CD4-positive, alpha-beta memory T cell (primary cell): ENCODE measurements at places on chromosomes 12 and 14.

DNA sequence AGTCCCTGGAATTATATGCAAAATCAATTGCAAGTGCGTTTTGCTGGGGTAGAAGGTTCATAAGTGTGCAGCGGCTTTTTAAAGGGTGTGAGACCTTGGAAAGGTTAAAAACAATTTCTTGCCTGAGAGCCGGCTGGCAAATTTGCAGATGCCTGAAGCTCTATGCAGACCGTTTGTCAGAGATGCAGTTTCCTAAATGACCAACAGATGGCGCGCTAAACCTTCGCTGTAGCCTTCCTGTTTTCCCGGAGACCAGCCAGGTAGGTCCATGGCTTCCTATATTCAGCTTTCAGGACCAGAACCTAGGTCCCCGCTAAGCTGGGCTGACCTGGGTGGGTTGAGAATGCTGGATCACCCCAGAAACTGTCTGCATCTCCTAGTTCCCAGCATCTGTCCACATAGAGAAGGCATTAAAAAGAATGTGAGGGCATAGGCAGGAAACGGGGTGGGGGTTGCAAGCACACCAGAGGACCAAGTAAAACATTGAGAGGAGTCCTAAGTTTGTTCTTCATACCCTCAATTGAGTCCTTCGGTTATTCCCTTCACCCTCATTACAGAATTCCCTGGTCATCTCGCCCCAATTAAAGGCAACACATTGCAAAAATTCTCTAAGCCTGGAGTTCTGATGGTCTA is 5.7 kb upstream of the NOS1 start:
- no peak for DNase-seq

- DNase-seq = peak; percentile 50
Observed at GRCh38 chr12:108565976-108566375, 3.6 kb downstream of the ISCU start.

DNA sequence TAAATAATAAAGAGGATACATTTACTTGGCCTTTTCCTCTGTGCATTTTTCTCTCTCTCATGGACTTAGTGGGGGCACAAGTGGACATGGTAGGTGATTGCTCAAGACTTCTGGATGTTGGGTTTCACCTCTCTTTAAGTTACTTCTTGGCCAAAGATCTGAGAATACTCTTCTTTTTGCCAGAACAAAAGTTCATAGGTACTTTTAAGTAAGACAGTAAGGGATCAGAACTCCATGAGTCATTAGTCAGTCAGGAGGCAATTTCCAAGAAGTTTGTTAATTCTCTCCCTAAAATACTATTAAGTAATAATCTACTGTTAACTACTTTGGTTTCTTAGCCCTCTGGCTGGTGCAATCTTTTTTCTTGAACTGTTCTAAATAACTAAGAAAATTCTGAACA is 84.2 kb downstream of the GRIP1 start:
- DNase-seq = no peak

DNA sequence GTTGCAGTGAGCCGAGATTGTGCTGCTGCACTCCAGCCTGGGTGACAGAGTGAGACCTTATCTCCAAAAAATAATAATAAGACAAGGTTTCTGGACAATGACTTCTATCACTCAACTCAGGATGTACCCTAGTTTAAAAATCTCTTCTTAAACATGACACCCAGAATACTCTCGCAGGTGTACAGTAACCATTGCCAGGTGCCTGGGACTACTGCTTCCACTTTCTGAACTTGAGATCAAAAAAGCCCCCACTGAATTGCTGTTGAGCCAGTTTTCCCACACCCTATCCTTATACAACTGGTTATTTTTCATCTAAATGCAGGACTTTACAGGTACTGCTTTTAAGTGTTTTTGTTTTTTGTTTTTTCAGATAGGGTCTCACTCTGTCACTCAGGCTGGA is 36.3 kb downstream of the BORCS5 start:
- DNase-seq = no peak

- DNase-seq = no peak
Observed at GRCh38 chr12:109109746-109110350, 6.5 kb upstream of the ACACB start.

GRCh38 chr12:10454531-10454930 is 1.4 kb upstream of the KLRC1 start:
- no peak for DNase-seq

GRCh38 chr14:76463105-76463504 is 87.2 kb downstream of the ESRRB start:
- no peak for DNase-seq

- DNase-seq = no peak
Observed at GRCh38 chr12:21627924-21628323, 23.3 kb upstream of the GYS2 start.

GRCh38 chr12:98126637-98127335 is 388.6 kb upstream of the TMPO start:
- no peak for DNase-seq

GRCh38 chr14:58107947-58108552 is 44.0 kb downstream of the ARMH4 start:
- peak; percentile 48 for DNase-seq

- DNase-seq = no peak
Observed at GRCh38 chr14:56065621-56066290, 52.5 kb upstream of the PELI2 start.

GRCh38 chr14:30270200-30271161 is 288.5 kb upstream of the G2E3 start:
- DNase-seq = peak; percentile 36

DNA sequence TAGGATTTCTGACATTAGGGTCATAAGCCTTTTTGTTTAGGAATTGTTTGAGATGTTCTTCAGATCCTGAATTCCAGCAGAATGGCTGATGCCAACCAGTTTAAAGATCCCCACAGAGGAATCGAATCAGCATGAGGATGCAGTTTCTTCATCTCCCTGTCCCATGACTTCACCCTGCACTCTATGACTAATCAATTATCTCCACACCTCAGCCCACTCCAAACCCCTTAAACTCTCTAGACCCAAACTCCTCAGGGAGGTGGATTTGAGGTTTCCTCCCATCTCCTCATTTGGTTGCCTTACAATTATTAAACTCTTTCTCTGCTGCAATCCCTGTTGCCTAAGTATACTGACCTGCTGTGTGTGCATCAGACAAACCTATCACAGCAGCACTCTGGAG is 86.5 kb upstream of the CRY1 start:
- DNase-seq = no peak

DNA sequence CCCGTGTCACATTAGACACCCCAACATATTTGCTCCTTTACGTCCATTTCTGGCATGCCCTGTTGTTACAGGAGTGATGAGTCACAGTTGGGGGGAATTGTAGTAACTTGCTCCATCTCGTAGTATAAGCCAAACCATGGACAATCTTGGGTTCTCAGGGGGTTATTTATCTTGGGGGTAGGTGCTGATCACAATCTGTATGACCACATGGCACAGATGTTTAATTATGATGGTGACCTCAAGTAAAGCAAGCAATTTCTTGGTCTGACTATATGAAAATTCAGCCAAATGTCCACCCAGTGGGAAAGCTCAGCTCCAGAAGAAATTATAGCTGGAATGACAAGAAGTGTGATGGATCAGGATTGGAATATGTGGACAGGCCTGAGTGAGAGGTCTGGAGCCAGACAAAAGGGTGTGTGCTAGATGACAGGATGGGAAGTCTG is 32.1 kb upstream of the STON2 start:
- DNase-seq = no peak

GRCh38 chr12:104457746-104458693 is 1.3 kb downstream of the CHST11 start:
- peak; percentile 56 for DNase-seq

- DNase-seq = no peak
Observed at GRCh38 chr12:2344885-2345284, 292.1 kb downstream of the CACNA1C start.

DNA sequence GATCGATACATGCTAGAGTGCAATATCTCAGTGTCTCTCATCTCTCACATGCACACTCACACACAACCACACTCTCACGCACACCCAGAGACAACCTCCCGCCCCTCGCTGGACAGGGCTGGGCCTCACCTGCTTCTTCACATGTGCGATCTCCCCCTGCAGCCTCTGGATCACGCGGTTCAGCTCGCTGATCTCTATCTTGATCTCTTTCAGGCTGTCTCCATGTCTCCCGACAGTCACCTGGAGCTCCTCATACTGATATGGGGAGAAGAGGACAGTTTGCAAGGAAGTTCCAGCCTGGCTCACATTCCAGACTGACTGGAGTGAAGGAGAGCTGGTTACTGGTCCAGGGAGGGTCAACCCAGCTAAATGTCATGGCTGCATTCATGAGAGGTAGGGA is 4.4 kb downstream of the KRT2 start:
- no peak for DNase-seq

DNA sequence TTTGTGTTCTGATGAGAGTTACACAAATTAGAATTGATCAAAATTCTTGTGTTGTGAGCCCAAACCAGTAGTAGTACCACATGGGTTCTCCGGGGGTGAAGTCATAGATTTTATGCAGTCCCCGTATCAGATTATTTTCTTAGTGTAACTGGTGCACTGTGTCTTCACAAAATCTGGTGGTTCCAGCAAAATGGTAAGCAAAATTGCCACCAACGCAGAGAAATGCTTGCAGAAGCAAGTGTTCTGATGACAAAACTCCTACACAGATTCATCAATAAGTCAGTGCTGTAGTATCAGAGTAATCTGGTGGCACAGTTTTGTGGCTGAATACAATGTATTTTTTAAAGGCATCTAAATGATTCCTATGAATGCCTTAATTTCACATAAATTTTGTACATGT is 1.3 kb upstream of the CACNA2D4 start:
- no peak for DNase-seq

DNA sequence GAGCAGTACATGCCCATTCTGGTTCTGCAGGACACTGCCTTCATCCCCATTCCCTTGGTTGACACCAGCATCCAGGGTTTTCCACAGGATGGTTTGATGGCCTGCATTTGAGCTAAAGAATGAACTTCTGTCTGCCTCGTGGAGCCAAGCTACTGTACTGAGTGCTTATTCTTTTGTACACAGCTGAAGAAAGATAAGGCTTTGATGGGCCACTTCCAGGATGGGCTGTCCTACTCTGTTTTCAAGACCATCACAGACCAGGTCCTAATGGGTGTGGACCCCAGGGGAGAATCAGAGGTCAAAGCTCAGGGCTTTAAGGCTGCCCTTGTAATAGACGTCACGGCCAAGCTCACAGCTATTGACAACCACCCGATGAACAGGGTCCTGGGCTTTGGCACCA is 23.7 kb downstream of the BCL2L14 start:
- no peak for DNase-seq

GRCh38 chr12:6553051-6553868 is 2.6 kb downstream of the IFFO1 start:
- DNase-seq = no peak

DNA sequence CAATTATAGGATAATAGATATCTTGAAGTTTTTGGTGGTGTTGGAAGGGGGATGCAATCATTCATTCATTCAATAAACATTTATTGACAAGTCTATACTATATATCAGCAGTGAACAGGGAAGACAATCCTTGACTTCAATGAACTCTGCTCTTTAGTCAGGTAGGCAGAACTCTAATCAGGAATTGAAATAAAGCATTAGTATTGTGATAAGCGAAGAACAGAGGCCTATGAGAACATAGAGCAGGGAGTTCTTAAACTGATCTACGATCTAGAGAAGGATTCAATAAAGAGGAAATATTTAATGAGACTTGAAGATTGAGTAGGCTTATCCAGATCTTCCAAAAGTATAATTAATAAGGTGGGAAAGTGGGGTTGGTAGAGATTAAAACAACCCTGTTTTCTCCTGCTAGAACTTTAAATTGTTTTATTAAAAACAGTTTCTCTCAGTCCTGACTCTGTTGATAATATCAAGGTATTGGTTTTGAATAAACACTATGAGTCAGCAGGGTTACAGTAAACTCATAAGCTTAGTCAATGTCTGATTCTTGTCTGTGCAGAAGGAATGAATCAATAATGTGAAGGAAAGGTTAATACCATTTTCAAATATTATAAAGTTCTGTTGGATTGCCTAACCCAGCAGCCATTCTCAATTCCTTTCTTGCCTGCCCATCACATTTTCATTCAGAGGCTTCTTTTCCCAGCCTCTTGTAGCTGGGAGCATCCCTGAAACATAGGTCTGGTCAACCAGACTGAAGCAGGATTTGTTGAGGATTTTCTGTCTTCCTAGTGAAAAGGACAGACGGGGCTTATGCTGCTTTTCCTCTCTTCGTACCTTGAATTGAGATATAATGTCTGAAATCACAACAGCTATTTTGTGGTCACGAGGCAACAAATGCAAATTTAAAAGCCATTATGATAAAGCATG is 38.9 kb upstream of the KTN1 start:
- DNase-seq = no peak

- no peak for DNase-seq
Observed at GRCh38 chr14:63499701-63500250, 43.4 kb downstream of the PPP2R5E start.

DNA sequence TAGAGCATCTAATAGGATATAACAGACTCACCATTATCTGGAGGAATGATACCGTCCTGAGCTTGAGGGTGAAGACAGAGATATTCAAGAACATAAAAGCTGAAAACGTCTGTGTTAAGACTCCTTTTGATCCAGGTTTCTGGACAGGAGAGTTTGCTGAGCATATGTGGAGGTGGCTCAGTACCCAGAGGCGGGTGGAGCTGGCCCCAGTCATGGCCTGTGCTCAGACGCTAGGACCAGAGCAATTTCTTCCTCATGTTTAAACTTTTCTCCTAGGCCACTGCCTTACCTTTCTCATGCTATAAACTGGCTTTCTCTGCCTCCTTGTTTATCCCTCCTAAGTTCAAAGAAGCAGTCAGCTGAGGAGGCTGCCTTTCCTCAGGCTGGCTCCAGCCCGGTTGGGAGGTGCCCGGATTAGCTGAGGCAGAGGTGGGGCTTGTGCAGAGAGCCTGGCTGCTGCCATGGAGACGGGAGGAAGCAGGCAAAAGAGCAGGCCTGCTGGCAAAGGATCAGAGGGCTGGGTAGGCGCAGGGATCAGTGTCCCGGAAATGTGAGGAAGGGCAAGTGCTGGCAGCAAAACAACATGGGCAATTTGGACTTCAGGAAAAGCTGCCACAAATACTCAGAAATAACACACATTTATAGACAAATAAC is 13.7 kb downstream of the COA8 start:
- no peak for DNase-seq

GRCh38 chr14:99393059-99393655 is 87.5 kb downstream of the SETD3 start:
- DNase-seq = no peak

DNA sequence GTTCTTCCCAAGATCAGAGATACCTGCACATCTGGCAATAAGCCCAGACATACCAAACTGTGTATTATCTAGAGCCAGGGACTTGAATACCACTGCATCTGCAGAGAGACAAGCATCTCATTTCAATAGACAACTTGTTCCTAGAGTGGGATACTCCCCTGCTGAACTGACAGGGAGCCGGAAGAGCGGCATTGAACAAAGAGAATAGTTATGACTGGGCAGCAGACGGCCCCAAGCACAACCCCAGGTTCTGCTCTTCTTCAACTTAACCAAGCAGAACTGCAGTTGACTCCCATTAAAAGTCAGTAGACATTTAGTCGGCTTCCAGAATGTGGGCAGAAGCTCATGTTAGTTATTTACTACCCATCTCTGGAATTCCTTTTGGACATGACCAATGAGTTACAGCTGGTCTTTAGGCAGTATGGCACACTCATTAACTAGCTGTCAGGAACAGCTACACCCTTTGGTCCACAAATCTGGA is 112.9 kb downstream of the HMGA2 start:
- no peak for DNase-seq

GRCh38 chr12:74429535-74429934 is 108.1 kb upstream of the ATXN7L3B start:
- no peak for DNase-seq

- no peak for DNase-seq
Observed at GRCh38 chr12:14781563-14781962, 21.7 kb downstream of the WBP11 start.

GRCh38 chr12:65493913-65494245 is 215.4 kb downstream of the MSRB3 start:
- no peak for DNase-seq

- no peak for DNase-seq
Observed at GRCh38 chr12:68453876-68454275, 121.7 kb upstream of the MDM1 start.
